ENCODE measurements at places on chromosomes 12 and 14.

DNA sequence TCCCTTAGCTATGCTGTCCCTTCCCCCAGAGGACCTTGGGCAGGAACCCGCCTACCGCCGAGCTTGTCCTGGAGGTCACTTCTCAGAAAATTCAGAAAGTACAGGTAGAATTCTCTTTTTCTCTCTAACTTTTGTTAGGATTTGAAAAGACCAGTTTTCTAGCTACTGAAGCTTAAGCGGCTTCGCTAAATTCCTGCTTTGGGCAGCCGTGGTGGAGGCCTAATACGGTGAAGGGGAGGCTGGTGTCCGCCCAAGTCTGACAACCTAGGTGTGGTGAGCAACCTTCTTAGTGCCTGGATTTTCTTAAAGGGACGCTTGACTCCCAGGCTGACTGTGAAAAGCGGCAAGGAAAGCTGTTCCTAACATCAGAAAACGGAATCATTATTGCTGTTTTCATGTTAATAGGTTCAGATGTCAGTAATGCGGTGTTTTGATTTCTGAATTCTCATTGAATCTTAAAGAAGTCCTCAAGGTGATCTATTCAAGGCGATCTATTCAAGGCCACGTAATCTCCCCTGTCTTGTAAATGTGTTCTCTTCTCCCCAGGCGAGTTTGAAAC, 835 bp downstream of the FGD4 start:
- DNase-seq: no peak

- peak; percentile 59 for DNase-seq
Measured at GRCh38 chr14:61065656-61066055, 84.6 kb downstream of the SLC38A6 start.

- no peak for DNase-seq
Measured at GRCh38 chr14:71482671-71483070, 449.6 kb upstream of the RGS6 start.

GRCh38 chr14:47919997-47920396, 244.6 kb upstream of the MDGA2 start:
- DNase-seq: no peak

- DNase-seq: no peak
Measured at GRCh38 chr14:85533861-85534291, 3.9 kb downstream of the FLRT2 start.

DNA sequence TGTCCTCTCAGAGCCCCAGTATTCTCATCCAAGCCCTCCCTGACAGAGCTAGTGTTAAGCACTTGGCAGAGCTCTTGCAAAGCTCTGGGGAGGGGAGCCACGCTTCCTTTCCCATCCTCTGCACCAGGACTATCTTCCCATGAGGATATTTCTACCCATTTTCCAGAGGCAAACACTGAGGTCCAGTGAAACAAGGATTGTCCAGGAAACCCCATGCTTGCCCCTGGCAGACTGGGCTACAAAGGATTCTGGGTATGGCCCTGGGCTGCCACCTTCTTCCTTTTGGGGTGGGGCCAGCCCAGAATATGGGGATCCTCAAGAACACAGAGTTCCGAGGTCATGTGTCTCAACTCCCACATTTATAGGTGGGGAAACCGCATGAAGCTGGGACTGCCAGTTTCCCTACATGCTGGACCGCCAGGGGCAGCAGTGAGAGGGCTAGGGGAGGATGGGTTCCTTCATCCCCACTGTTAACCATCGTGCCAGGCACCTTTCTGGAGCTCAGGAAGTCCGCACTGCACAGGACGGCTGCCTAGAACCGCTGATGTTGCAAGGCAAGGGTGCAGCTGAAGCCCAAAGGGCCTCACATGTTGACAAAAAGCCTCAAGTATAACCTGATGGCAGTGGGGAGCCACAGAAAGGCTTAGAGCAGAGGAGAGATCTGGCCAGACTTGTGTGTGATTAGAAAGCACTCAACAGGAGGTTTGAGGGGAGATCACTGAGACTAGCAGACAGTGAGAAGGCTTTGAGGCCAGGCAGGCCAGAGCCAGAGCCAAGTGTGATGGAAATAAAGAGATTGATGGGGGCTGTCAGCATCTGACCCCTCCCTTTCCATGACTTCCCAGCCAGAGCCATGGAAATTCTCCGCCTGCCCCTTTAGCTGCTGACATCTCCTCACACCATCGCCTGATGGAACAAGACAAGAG, 5.5 kb upstream of the CCDC85C start:
- DNase-seq: no peak

Measured in NCI-H1092 (cell line).